ENCODE measurements at places on chromosomes 1 and 21.

DNA sequence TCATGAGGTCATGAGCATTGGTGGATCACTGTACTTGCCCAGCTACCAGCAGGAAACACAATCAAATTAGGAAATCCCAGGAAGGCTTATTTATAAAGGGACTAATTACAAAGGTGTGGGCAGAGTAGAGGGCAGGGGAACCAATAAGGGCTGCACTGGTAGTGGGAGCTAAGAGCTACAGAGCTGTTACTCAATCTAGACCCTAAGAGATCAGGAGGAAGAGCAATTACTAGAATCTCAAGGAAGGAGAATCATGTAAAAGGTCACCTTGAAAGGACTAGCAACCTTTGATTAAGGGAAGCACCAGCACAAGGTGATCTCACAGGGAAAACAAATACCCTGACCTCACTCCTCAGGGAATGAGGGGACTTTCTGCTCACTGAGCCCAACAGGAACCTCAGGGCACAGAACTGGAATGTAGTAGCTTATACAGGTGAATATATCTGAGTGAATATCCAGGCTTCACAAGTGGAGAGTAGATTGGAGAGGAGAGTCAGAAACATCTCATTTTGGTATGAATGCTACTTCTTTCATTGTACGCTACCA lies 66.8 kb downstream of the SAMSN1 start:
- no peak for DNase-seq

DNA sequence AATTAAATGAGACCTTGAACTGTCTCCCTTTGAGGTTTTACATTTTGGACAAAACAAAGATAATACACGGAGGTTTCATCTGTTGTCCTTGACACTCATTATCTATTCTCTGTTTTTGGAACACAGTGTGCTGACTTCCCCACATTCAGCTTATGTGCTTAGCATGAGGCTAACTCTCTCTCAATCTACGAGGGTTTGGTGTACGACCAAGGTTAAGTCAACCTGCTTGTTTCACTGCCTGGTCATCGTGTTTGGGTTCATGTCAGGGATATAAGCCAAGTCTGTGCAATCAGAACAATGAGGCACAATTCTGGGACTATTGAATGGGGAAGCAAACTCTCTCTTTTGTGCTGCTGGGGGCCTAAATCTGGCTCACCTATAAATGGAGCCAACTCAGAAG lies 328.5 kb upstream of the USP25 start:
- no peak for DNase-seq

GRCh38 chr1:3795453-3796214 lies 664 bp downstream of the LRRC47 start:
- no peak for DNase-seq

DNA sequence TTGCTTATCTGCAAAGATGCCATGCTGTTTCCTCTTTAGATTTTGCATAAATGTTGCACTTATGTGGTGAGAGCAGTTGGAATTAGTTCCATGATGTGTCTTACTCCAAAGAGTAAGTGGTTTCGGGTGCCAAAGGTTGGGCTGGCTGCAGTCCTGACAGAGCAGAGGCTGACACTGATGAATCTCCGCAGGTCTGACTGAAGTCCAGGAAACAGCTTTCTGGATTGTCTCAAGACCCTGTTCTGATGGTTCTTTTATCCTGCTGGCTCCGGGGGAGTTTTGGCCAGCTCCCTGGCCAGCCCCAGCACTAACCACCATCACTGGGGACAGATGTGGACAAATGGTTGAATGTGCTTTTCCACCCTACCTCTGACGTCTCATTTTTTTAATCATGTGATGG lies 207.2 kb upstream of the KIAA0040 start:
- DNase-seq, result no peak

DNA sequence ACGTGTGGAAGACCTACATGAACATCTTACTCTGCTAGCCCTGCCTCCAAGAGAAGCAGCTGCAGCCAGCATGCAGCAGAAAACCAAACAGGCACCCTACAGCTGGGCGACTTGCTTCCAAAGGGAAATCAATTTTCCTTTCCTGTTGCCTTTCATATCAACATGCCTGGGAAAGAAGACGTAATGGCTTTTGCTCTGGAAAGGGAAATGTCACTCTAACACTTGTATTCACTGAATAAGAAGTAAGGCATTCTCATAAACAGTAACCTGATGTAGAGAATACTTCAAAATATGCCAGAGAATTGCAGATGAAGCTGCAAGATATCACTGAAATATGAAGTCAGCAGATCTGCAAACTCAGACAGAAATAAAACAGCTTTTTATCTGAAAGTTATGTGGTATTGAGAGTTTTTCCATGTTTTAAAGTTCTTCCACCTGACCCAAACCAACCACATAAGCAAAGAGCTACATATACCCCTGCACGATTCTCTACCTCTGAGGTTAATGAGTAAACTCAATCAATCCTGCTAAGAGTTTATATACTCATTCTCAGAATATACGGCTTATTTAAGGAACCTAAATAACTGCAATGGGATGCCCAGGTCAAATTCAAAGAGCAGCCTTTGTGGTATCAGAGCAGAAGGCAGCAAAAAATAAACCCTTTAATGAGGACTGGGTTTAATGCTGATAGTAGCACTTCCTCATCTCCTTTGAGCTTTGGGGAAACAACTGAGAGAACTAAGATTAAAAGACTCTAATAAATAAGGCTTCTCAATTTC lies 150.9 kb downstream of the RERE start:
- no peak for DNase-seq

- DNase-seq, result no peak
These were observed 326.7 kb upstream of the CAMK1G start for GRCh38 chr1:209256766-209257350.

GRCh38 chr1:3774946-3775489 lies 2.5 kb downstream of the SMIM1 start:
- DNase-seq, result no peak

- no peak for DNase-seq
These were observed 31.4 kb upstream of the S1PR1 start for GRCh38 chr1:101205457-101205856.

DNA sequence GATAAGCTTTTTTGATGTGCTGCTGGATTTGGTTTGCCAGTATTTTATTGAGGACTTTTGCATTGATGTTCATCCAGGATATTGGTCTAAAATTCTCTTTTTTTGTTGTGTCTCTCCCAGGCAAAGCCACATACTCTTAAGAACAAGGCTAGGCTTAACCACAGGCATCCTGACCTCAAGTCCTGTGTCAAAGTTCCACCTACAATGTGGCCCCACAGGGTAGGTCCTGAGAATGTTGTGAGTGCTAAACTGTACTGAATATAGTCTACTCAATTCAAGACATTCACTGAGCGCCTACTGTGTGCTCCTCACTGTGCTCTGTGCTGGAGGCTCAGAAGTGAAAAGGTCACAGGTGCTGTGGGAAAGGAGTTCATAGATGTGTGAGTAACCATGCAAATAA lies 20.6 kb downstream of the DDAH1 start:
- DNase-seq, result no peak

- no peak for DNase-seq
These were observed 126.3 kb downstream of the HIVEP3 start for GRCh38 chr1:41792485-41792770.

GRCh38 chr1:219550201-219550600 lies 62.7 kb downstream of the ZC3H11B start:
- no peak for DNase-seq

DNA sequence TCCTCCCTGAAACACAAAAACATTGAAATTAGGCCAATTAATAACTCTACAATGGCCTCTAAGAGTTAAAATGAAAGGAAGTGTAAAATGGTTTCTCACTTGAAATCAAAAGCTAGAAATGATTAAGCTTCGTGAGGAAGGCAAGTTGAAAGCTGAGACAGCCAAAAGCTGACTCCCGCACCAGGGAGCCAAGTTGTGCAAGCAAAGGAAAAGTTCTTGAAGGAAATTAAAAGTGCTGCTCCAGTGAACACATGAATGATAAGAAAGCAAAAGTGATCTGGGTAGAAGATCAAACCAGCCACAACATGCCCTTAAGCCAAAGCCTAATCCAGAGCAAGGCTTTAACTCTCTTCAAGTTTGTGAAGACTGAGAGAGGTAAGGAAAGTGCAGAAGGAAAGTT lies 22.8 kb downstream of the CYYR1 start:
- no peak for DNase-seq

- DNase-seq, result no peak
These were observed 7.7 kb downstream of the TLR5 start for GRCh38 chr1:223135176-223135942.

- no peak for DNase-seq
These were observed 22.2 kb upstream of the RSPO1 start for GRCh38 chr1:37656881-37657280.

DNA sequence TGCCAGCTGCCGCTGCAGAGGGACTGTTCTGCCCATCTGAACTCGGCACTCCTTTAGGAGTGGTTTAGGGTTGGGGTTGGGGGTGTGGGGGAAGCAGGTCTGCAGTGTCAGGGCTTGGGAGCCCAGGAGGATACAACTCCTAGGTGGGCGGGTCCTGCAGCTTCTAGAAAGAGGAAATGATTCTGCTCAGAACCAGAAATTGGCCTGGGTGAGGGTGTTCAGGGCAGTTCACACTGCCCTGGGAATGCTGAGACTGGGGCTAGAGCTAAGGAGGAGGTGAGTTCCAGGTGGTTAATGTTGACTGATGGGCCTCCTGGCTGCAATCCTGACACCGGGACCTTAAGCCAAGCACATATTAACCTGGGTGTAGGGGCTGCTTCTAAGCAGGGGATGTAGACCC lies 4.8 kb upstream of the SLC26A9 start:
- DNase-seq, result no peak

- peak; percentile 22 for DNase-seq
These were observed 11.3 kb downstream of the C1orf105 start for GRCh38 chr1:172431721-172432192.

GRCh38 chr1:65113298-65113697 lies 34.7 kb upstream of the AK4 start:
- DNase-seq, result no peak

GRCh38 chr1:67836769-67837168 lies 3.5 kb upstream of the GNG12 start:
- no peak for DNase-seq

DNA sequence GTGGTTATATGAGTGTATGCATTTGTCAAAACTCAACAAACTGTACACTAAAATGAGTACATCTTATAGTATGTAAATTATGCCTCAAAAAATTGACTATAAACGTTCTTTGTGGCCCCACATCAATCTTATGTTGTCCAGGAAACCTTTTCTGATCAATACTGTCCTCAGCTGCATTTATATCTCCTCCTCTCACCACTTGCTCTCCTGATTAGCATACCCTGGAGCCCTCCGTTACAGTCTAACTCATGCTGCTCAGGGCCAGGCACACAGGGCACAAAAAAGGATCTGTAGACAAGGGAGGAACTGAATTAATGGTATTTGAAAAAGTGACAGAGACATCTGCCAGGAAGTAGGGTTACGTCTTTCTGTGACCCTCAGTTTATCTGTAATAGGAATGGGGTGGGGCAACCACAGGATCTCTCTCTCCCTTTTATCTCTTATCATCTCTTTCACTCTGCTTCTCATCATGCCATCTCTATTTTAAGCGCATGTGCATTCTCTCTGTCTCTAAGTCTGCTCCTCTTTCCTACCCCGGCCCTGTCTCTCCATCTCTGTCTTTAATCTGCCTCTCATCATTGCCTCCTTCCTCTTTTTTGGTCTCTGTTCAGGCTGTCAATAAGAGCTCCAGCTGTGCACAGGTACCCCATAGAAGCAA lies 7.0 kb upstream of the TAL1 start:
- no peak for DNase-seq

DNA sequence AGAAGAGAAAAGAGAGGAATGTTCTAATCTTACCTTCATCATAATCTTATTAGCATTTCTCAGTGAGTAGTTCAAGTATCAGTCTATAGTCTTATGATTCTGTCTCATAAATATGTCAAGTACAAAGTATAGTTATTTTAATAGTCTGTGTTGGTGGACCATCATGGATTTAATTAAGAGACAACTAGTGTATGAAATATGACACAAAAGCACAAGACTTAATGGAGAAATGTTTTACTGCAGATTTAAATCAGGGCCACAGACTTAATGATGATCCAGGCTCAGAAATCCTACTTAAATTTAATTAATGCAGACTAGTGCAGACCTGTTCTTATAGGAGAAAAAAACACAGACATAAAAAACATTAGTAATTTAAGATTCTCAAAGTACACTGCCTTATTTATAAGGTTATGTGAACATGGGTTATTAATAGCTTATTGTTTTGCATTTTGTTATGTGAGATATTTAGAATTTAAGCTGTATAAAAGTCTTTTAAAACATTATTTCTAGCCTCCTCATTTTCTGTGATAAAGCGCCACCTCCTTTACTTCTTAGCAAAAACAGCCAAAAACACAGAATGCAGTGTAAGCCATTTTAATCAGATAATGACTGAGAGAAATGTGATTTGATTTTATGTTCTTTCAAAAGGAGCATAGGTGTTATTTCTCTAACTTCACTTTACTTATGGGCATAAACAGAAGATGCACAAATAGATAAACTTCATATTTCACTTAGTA lies 255.0 kb upstream of the SNX7 start:
- DNase-seq, result no peak

DNA sequence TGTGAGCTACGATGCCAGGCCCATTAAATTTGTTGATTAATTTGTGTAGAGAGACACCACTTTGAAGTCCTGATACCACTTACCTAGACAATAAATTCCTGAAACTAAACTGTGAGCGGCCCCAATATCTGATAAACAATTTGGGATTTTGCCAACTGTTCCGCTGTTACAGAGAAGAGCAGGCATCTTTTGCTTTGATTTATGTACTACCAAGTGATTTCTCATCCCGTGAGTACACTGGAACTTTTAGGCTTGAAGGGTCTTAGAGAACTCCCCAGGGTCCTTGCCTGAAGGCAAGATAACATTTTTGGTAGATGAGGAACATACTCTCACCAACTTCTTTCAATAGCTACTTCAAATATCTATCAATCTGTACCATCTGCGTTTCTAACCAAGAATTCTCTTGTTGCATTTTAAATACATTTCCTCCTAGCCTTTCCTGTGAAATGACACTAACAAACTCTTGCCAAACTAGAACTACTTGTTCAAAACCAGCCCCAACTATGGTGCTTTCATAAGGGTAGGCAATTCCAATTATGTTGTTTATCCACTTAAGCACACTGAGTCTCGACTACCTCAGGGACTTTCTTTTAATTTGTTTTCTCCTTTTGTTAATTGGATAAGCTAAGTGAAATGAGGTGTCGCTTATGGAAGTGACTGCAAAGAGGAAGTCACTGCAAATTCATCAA lies 23.2 kb upstream of the SLC30A1 start:
- DNase-seq, result no peak

DNA sequence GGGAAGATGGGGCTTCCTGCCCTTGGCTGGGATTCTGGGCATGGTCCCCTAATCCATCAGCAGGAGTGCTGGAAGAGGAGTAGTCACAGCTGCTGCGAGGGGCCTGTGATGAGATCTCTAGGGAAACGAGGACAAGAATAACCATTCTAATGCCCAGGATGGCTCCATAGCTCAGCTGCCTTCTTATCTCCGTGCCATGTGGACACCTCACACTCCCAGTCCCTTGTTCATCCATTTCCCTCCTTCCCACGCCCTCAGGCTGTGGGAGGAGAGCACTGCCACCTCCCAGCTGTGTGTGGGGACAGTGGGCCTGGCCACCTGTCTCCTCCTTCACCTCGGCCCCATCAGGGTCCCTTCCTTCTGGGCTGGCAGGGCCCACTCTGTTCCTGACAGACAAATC lies 16.1 kb upstream of the ETV3 start:
- no peak for DNase-seq

- no peak for DNase-seq
These were observed 53.5 kb upstream of the MTF2 start for GRCh38 chr1:93025572-93025971.

GRCh38 chr1:81660286-81660685 lies 140.4 kb upstream of the ADGRL2 start:
- DNase-seq, result no peak
